ENCODE measurements at places on chromosomes 13 and 19.

DNA sequence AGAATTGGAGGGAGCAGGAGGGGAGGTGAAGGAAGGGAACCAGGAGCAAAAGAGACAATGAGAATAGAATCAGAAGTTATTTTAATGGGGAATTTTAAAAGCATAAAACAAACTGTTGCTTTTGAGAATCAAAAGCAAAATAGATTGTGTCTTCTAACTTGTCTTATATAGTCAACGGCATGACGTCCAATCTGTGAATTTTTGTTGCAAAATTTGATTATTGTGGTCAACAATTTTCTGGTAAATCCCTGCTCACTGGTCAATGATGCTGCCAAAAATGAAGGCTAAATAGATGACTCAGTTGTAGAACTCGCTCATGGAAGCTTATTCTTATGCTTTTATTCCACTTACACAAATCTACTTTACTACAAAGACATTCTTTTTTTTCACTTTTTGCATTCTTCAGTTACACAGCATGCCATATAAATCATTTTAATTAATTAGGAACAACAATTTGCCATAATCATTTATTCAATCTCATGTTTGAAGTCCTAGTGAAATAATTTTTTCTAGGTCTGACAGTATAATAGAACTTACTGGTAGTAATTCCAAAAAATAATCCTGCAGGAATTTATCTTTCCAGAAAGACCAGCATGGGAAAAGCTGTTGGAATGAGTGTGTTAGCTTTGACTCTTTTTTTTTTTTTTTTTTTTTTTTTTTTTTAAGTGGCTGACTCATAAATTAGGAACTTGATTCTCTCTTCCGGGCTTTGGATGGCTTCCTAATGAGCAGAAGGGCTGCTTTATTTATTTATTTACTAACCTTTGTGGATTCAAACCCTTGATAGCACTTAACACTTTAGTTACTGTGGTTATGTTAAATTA lies 256.9 kb downstream of the SPRY2 start:
- DNase-seq: no peak

DNA sequence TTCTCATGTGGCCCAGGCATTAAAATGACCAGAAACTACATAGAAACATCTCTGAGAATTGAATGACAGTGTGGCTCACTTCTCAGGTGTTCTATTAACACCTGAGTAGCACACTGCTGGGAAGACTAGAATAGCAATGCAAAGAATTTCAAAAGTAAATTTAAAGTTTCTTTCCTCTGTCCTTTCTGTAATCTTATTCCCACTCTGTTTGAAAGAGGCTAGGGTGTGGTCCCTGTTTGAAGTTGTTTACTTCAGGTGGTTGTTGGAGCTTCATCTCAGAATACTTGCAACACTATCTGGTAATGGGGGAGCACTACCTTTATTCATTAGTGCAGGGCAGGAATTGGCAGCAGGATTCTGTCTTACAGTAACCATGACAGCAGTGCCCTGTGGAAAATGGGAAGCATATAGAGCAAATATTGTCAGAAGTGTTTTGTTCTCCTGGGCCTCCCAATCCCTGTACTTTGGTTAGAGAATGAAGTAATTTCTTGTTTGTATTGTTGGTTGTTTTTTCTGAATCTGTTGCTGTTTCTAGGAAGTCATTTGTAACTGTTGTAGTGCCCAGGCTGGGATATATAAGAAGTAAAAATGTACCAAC lies 1210.2 kb upstream of the ATXN8OS start:
- no peak for DNase-seq

DNA sequence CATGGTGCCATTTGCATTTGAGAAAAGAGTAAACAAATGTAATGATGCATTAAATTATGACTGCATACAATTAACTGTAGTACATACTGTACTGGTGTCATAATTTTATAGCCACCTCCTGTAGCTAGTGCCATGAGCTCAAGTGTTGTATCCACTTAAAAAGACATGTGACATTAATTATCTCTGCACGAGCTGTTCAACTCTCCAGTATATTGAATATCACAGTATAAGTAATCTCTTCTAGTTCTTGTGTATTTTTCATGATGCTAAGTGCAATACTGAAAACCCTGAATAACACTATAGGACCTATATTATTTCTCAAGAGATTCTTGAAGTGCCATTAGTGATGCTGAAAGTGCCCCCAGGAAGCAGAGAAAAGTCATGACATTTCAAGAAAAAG lies 387.3 kb downstream of the PCDH17 start:
- no peak for DNase-seq

DNA sequence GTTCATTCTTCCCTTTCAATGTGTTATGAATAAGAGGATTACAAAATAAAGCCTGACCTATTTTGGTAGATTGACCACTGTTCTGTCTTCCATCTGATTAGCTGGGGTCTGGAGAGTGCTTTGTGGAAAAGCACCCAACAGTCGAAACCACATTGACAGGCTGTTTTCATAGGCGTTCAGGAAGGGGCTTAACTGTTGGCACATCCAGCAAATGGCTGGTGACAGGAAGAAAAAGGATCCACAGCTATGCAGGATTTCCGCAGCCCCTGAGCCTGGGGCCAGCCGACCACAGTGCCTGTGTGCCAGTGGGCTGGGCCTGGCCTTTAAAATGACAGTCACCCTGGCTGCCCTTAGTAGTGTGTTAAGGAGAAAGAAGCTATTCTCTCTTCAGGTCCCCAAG lies 113.3 kb downstream of the SIPA1L3 start:
- no peak for DNase-seq

GRCh38 chr19:38729653-38730469 lies 14.4 kb downstream of the CAPN12 start:
- DNase-seq: peak; percentile 52

DNA sequence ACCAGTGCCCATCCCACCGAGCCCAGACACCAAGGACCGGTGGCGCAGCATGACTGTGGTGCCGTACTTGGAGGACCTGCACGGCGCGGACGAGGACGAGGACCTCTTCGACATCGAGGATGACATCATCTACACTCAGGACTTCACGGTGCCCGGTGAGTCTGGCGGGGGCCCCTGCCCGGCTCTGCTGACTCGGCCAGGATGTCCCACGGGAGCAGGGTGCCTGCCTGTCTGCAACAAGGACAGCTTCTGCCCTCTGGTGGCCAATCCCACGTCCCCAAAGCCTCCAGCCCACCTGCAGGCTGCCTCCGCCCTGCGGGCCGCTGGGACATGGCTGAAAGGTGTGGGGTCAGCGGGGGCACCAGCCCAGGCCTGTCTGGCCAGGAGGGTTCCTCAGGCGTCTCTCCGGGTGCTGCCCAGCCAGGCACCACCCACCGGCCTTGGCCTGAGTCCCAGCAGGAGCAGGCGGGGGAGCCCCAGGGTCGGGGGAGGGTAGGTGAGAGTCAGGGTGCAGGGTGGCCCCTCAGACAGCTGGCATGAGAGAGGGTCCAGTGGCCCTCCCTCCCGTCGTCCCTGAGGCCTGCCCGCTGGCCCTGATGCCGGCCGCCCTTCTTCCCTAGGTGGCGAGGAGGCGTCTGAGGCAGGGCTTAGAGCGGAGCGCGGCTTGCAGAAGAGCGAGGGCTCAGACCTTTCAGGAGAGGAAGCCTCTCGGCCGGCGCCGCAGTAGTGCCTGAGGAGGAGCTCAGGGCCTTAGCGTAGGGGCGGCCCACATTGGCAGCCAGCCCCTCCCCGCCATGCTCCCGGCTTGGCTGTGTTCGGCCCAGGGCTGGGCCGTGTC lies 14.6 kb downstream of the CBARP start:
- DNase-seq: no peak
